CD8-positive, alpha-beta T cell (primary cell): ENCODE measurements at places on chromosomes 5 and 9.

GRCh38 chr5:133487093-133487492 lies 125.2 kb downstream of the FSTL4 start:
- DNase-seq = no peak

- no peak for DNase-seq
These were observed 43.6 kb upstream of the NKX2-5 start for GRCh38 chr5:173278641-173279040.

DNA sequence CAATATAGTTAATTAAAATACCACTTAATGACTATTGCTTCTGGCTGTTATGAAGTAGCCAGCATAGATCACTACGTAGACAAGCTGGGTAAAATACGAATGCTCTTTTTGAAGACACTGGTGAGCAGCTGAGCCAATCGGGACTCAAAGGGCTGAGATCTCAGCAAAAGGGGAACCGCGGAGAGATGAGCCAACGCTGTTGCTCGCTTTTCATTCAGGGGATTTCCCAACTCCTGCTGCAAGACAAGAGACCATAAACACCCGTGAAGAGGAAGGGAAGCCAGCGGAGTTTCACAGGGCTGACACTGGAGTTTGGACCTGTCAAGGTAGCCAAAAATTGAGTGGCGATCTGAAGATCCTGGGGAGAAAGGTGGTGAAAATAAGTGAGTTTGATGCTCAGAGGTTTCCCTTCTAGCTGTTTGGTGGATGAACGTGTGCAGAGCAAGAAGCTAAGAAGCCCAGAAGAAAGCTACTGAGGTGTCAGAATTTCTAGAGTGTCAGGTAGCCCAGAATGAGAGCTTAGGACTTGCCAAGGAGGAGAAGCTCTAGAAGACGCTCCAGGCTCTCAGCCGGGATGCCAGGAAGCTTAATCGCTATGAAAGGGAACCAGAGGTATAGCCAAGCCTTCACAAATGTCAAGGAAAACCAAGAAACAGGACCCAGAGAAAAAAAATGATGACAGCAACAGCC lies 79.6 kb upstream of the RNU6ATAC start:
- no peak for DNase-seq

DNA sequence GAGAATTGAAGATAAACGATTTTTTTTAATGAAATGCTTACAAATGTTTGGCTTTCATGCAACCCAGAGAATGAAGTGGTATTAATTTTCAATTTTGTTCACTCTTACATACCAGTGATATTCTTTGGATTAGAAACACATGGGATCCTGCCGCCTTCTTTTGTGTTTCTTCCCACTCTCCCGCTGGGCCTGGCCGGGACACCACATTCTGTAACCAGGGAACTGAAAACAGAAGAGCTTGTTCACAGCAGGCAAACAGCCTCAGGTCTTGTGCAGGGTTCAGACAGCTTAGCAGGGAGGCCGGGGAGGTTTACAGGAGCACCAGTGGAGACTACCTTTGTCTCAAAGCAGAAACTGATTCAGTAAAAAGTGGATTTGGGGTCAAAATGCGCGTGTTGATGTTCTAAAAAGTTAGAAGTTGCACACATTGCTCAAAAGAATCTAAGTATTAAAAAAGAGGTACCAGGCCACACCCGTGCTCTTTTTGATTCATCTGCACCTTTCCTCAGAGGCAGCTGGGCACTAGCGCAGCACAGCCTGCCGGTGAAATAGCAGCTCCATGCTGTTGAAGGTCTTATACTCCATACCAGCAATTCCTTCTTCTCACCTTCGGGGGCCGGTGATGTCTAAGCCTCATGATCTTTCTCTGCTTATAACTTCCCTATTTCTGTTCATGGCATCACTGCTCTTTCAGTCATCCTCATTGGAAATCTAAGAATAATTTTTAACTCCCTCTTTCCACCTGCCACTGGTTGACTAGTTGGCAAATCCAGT lies 67.1 kb downstream of the GRAMD2B start:
- DNase-seq = no peak

DNA sequence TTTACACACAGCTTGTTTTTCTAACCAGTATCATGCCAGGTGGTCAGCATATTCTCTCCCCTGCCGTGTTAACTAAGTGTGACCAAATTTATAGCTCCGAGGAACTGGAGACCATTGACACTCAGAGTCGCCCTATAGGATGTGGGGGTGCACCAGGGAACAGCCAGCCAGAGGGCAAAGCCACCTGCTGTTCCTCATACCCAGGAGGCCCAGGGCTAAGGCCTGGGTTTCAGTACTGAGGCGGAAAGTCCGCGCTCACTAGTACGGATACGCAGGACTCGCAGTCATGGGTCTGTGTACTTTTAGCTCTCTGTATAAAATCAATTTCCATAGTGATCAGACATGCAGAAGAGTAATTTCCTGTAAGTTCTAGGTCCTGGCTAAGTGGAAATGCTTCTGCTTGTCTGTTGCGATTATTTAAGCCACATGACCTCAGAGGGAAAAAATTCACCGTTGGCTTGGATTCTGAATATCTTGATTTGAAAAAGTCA lies 247.0 kb downstream of the AOPEP start:
- no peak for DNase-seq

- DNase-seq = no peak
These were observed 157.7 kb downstream of the SLC24A2 start for GRCh38 chr9:19631181-19631580.

- no peak for DNase-seq
These were observed 864 bp downstream of the PAPPA start for GRCh38 chr9:116154334-116154975.

DNA sequence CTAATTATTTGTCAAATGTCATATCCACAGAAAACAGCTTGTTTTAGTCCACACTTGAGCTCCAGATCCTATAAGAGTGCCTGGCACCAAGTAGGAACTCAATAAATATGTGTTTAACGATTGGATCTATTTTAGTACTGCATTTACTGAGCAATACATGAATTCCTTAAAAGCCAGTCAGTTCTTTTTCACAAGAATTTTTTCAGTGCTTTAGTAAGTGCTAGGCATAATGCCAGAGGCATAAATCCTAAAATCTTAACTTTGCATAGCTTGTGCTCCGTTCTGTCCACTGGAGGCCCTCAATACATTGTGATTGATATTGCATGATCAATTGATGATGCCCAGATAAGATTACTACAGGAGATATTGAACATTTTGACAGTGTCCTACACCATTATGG lies 67.3 kb upstream of the PCSK5 start:
- no peak for DNase-seq

GRCh38 chr5:67659288-67659687 lies 462.7 kb upstream of the CD180 start:
- no peak for DNase-seq

DNA sequence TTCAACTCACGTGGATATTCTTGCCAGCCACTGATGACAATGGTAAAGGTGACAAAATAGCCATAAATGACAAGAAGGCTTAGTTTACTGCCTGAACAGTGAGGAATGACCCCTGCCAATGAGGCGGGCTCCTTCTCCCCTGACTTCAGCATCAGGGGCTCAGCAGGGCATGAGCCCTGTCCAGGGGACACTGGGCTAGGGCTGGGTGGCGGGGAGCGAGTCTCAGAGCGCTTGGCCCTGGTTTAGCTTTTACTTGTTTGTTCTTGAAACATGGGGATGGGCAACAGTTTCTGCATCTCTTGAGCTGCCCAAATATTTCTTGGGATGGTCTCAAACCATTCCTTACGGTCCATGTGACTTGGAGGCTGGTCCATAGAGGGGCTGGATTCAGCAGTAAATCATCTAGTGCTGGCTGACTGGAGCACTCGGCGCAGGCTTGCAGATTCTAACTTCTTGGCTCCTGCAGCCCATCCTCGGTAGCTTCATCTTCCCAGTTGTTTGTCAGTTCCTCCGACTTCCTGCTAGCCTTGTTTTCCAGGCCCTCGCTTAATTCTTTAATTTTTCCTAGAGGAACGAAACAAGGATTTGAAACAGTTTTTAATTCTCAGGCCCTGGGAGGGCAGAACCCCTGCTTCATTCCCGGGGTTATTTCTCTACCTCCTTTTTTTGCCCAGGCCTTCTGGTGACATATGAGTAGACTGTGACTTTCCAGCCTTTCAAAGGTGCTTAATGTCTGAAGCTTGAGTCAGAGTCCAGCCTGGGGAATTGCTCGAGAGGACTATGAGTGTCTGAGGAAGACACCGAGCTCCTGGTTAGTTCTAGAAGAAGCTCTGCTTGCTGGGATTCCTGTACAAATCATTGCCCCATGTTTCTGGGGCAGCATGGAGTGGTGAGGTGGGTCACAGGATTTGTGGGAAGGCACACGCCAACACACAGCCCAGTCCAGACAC lies 4.5 kb upstream of the HMCN2 start:
- no peak for DNase-seq

GRCh38 chr9:95626885-95627558 lies 110.3 kb upstream of the PTCH1 start:
- DNase-seq = peak; percentile 49

GRCh38 chr5:171483551-171484135 lies 64.2 kb downstream of the FGF18 start:
- DNase-seq = no peak
